Cerebellum (tissue), 4 donors: ENCODE measurements at places on chromosomes 4 and X. TPM values are rescaled to one million over a fixed set of nuclear protein-coding genes. Genes with fewer than 3 reads are reported as not detected.

- DNase-seq = no peak
Observed at GRCh38 chrX:124373348-124373747, 27.0 kb downstream of the SH2D1A start.

GRCh38 chr4:140116442-140117104, 37.4 kb downstream of the MAML3 start:
- no peak for DNase-seq

- DNase-seq = no peak
Observed at GRCh38 chr4:66558651-66559050, 888.4 kb upstream of the EPHA5 start.

GRCh38 chrX:111375747-111376146, 36.2 kb downstream of the DCX start:
- no peak for DNase-seq

DNA sequence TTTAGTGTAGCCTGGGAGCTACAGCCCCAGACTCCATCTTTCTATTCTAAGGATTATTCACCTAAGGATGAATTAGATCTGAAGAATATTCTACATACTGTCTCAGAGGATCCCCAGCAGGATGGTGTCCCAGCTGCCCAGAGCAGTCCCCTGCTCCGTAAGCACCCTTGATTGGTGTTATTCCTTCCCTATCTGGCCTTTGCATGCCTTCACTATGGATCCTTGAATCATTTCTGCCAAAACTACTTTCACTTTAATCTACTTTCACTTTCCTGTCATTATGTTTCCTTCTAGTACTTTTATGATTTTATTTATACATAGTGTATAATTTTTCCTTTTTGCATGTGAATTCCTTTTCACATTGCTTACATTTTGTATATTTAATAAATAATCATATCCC, 39.2 kb downstream of the ARHGAP24 start:
- no peak for DNase-seq

- no peak for DNase-seq
Observed at GRCh38 chr4:46274717-46275116, 115.2 kb downstream of the GABRA2 start.

- DNase-seq = no peak
Observed at GRCh38 chrX:133590703-133591505, 175.6 kb upstream of the GPC4 start.

DNA sequence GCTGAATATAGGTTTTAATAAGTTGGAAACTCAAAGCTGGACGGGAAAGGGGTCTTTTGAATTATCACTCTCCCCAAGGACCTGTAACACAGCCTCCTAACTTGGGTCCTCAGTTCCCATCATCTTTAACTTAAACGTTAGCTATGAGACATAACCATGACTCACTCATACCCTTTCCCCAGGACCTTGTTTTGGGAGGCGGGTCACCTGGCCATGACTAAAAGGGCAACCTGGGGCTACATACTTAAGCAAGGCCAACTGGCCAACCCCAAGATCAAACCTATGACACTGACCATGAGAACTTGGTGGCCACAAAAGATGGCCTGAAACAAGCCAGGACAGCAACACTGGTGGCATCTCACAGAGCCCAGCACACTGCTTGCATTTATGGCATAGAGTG, 89.0 kb downstream of the SH3KBP1 start:
- no peak for DNase-seq

DNA sequence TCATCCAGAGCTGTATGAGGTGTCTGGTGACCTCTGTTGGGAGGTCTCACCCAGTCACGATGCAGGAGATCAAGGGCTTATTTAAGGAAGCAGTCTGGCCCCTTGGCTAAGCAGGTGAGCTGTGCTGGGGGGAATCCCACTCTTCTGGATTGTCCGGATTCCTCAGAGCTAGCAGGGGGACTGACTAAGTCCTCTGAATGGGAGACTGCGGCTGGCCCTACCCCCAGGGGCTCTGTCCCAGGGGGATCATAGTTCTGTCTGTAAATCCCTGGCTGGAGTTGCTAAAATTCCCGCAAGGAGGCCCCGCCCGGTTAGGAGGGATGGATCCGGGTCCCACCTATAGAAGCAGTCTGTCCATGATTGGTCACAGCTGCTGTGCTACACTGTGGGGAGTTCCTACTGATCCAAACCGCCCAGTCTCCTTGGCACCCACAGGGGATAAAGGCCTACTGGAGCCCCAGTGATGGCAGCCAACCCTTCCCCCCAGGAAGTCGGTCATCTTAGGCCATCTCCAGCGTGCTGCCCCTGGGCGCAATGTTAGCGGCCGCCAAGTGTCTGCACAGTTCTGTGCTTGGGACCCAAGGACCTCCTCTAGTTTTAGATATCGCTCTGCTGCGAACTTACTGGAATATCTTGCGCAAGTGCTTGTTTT, 118.2 kb upstream of the KLF8 start:
- no peak for DNase-seq

DNA sequence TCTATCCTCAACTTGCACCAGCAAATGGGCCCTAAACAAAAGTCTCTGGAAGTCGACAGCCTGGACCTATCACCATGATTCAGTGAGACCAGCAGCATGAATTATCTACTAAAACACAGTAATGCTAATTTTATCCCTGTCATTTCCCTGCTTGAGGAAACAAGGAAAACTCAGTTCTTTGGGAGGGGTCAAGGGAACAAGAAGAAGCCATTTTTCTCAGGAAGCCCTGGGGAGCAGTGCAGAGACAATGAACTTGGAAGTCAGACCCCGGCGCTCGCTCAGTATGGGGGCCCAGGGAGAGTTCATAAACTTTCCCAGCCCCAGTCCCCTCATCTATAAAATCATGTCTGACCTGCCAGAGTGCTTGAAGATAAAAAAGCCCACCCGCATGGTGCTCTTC, 50.4 kb downstream of the DCTD start:
- DNase-seq = no peak

- DNase-seq = no peak
Observed at GRCh38 chr4:123522646-123523045, 126.1 kb downstream of the SPRY1 start.

DNA sequence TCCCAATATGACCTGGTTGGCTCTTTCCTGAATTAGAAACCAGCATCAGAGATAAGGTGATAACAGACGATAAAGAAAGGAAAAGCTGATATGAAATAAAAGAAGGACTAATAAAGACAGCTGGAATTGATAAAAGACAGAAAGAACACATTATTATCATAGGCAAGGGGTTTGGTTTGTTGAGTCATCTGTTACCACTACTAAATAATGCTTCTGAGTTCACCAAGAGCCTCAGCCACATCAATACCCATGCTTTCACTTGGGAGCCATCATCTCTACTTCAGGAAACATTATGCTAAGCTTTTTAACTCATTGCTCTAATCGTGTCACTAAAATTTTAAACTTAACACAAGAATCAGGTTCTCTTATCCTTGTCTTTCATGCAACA, 27.6 kb downstream of the ANXA5 start:
- no peak for DNase-seq

Gene PASD1
- not detected for total RNA-seq

Gene MGARP
- 0.73 TPM for total RNA-seq

Gene CLTRN
- total RNA-seq = 0.18 TPM

Gene EFNB1
- total RNA-seq = 18.2 TPM
